ENCODE measurements at places on chromosomes 12 and 14. TPM values are rescaled to one million over a fixed set of nuclear protein-coding genes. Genes with fewer than 3 reads are reported as not detected.
A peak's percentile ranks its signal among the peaks of the same experiment; 100 is the strongest.

- DNase-seq: peak; percentile 60
- peaks cover 26% of the 10 kb centered on the region for H3K36me3 ChIP-seq
- H3K27me3 ChIP-seq: no peaks in the 10 kb centered on the region
- H3K4me1 ChIP-seq: peaks cover 23% of the 10 kb centered on the region
- peak overlapping the region; percentile 92 for H3K4me3 ChIP-seq
- H3K27ac ChIP-seq: peak overlapping the region; percentile 36
Measured at GRCh38 chr12:123389560-123390351, 5.8 kb downstream of the KMT5A start.

- H3K36me3 ChIP-seq: no peaks in the 10 kb centered on the region
- no peaks in the 10 kb centered on the region for H3K27me3 ChIP-seq
- H3K27ac ChIP-seq: no peak overlapping the region
- peaks cover 10% of the 10 kb centered on the region for H3K4me1 ChIP-seq
Measured at GRCh38 chr12:54004063-54004840, 4.3 kb downstream of the HOXC9 start.

OASL gene
- total RNA-seq: 7.6 TPM

- H3K4me3 ChIP-seq: no peak overlapping the region
- DNase-seq: no peak
- peaks cover 5% of the 10 kb centered on the region for H3K4me1 ChIP-seq
- no peaks in the 10 kb centered on the region for H3K36me3 ChIP-seq
- H3K27ac ChIP-seq: no peak overlapping the region
- H3K27me3 ChIP-seq: no peaks in the 10 kb centered on the region
Measured at GRCh38 chr14:35378425-35379233, 25.9 kb downstream of the NFKBIA start.

TMEM132C gene
- not detected for total RNA-seq

Data from PC-3 (cell line).